Retinal pigment epithelial cell (primary cell): ENCODE measurements at places on chromosomes 6 and 20.

DNA sequence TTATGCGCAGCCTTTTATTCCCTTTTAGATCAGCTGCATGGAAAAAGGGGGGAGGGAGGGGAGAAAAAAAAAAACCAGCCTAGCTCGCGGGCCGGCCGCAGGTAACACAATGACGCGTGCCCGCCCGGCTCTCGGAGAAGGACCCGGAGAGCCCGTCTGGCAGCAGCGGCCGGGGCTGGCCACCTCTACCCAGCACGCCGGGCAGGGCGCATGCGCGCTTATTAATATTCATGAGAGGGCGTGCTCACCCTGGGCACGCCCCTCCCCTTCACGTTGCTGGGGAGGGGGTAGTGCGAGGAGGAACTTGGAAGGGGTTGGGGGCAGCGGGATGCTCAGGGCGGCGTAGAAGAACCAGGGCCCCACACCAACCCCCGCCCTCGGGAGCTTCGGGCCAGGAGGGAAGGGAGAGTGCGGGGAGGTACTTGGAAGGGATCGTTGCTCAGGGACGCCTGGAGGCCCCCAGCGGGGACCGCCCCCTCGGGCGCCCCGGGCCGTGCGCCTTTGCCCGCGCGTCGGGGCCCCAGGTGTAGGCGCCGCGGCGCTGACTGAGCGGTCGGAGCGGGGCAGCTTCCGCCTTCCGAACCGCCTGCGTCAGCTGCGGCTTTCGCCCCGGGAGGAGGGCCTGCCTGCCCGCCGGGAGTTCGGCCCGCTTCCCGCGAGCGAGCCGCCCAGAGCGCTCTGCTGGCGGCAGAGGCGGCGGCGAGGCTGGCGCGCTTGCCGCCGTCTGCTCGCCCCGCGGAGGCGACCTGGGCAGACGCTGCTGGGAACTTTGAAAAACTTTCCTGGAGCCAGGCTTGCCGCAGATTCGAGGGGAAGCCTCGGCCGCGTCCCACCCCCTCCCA is at the start of gene JAG1:
JAG1 (minus strand) TSS at position 158 of the 842 bp plus-strand sequence. CDS start 469 bp downstream, outside the sequence.
- DNase-seq = no peak

DNA sequence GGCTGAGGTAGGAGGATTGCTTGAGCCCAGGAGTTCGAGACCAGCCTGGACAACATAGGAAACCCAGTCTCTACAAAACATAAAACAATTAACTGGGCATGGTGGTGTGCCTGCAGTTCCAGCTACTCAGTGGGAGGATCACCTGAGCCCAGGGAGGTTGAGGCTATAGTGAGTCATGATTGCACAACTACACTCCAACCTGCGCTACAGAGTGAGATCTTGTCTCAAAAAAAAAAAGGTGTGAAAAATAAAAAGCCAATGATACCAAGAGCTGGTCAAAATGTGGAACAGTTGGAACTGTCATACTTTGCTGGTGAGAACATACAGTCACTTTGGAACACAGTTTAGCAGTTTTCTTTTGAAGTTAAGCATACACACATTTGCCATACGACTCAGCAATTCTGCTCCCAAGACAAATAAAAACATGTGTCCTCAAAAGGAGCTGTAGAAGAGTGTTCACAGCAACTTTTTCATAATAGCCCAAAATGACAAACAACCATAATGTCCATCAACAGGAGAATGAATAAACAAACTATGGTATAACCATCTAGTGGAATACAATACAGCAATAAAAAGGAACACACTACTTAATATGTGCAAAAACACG is 21.6 kb upstream of the FKBP5 start:
- DNase-seq = no peak

GRCh38 chr6:99185525-99185924 is 163.9 kb downstream of the FAXC start:
- DNase-seq = no peak

GRCh38 chr20:13274275-13274861 is 53.3 kb downstream of the ISM1 start:
- no peak for DNase-seq

DNA sequence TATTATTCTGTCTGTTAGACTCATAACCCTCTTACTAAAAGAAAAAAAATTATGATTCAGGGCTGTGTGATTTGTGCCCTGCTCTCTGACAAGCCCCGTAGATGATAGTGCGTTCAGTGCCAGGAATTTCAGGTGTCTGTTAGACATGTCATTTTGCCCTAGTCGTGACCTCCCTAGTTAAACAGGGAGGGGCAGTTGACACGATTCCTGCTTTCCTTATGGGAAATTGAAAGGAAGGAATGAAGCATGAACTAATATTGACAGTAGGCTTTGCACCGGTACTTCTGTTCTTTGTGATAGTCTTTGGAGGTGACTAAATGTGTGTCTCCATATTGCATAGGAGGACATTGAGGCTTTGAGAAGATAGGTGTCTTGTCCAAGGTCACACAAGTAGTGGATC is 26.3 kb downstream of the RPRD1B start:
- DNase-seq = no peak

DNA sequence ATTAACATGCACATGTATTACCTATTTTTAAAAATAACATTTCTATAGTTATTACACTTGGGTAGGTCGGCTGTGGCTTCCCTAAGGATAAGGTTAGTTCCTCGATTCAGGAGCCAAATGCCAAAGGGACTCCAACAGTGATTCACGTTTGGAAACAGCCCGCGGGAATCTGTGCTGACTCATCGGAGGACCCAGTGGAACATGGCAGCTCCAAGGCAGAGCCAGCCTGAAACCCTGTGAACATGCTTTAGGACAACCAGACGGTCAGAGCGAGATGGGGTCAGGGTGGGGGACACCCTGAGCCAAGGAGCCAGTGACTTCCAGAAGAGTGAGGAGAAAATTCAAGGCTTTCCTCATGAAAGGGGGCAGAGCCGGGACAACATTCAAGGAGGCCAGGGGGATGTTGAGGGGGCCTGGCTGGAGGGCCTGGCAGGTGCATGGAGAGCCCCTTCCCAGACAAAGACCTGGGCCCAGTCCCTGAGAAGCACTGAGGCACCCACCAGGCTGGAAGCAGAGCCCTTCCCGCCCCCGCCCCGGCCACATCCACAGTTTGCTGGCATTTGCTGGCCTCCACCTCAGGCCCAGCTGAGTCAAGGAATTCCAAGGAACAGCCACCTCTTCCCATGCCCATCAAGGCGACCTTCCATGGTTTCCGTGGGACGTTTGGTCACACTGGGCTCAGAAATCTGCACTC is 133.2 kb downstream of the SNX5 start:
- DNase-seq = no peak

GRCh38 chr20:13930281-13930680 is 60.1 kb downstream of the SEL1L2 start:
- DNase-seq = no peak

DNA sequence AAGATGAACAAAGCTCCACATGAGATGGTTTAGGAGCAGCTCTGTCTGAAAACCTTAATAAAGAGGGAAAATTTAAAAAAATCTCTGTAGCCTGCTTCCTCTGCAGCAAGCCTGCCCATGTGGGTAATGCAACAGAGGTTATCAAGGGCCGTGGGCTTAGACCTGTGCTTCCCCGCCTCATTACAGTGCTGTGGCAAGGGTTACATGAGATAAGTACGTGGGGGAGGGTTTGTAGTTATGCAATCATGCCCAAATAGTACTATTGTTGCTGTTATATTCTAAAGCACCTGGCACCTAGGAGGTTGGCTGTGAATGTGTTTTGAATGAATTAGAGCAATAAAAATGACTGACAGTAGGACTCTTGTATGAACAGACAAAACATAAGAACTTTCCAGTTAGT is 68.3 kb downstream of the PKHD1 start:
- DNase-seq = no peak

DNA sequence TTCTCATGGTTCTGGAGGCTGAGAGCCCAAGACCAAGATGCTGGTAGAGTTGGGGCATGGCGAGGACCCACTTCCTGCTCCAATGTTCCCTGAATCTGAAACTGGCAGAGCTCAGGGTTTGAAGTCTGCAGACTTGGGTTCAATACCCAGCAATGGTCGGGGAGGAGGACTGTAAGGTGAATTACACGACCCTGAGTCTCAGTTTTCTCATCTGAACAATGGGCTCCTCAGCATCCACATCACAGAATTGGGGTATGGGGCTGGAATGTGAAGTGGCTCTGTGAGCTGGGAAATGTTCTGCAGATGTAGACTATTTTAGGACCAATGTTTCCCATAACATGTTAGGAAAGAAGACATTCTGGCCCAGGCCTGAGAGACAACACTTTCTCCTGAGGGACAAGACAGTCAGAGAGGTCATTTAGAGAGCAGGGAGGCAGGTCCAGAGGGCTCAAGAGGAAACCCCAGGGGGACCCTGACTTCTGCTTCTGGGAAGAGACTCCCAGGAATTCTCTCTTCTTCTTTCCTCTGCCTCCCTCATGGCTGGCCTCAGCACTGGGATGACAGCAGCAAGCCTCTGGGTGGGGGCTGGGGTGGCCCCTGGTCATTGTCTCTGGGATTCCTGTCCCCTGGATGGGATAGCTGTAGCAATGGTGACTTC is 141.3 kb upstream of the PMEPA1 start:
- no peak for DNase-seq

DNA sequence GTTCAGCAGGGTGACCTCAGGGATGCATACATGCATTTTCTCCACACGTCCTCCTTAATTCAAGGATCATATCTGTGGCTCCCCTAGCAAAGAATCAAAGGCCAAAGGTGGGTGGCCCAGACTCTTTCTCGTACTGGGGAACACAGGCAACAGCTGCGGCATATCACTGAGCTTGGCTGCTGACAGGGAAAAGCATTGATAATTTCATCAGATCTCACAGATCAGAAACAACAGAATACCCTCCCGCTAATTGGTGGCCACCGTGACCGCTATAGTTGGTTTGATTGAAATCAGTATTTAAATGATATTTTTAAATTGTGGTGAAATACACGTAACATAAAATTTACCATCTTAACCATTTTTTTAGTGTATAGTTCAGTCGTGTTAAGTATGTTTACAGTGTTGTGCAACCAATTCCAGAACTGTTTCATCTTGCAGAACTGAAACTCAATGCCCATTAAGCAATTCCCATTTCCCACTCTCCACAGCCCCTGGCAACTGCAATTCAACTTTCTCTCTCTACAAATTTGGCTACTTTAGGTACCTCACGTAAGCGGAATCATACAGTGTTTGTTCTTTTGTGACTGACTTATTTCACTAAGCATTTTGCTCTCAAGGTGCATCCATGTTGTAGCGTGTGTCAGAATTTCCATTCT is 74.7 kb upstream of the TMEM170B start:
- DNase-seq = no peak

DNA sequence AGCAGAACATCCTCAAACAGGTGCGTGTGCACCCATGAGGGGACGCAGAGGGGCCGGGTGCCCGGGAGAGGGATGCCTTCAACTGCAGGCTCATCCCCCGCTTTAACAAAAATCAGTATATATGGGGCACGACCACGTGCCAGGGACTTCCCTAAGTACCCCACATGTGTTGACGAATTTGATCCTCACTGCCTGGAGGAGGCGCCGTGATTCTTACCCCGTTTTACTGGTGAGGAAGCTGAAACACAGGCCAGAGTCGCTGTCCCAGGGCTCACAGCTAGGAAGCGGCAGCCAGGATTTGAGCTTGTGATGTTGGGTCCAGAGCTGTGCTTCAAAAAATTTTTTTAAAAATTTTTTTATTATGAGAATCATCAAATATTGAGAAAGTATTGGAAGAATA is 44.8 kb downstream of the ITPR3 start:
- no peak for DNase-seq

DNA sequence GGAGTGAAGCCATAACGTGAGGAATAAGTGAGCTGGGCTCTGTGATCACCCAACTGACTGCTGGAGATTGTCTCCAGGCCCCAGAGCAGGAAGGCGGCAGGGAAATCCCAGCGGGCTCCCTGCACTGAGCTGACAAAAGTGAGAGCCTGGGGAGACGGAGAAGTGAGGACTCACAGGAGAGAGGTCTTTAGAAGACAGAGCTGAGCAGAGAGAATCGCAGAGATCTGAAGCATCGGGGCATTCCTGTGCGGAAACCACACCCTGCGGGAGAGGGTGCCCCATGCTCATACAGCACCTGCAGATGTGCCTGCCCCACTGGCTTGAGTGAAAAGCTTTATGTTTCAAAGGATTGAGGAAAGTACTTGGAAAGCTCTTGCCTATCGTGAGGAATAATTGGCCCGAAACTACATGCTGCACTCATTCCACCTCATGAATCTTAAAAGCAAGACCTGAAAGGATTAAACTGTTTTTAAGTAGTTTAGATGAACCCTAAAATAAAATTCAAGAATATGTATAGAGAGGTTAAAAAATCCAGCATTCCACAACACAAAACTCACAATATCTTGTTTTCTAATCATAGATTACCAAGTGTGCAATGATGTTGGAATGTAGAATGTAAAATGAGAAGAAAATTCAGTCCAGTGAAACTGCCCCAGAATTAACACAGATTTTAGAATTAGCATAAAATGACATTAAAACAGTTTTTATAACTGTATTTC is 17.7 kb upstream of the THBS2 start:
- no peak for DNase-seq

GRCh38 chr6:21754891-21755290 is 161.3 kb downstream of the SOX4 start:
- no peak for DNase-seq

DNA sequence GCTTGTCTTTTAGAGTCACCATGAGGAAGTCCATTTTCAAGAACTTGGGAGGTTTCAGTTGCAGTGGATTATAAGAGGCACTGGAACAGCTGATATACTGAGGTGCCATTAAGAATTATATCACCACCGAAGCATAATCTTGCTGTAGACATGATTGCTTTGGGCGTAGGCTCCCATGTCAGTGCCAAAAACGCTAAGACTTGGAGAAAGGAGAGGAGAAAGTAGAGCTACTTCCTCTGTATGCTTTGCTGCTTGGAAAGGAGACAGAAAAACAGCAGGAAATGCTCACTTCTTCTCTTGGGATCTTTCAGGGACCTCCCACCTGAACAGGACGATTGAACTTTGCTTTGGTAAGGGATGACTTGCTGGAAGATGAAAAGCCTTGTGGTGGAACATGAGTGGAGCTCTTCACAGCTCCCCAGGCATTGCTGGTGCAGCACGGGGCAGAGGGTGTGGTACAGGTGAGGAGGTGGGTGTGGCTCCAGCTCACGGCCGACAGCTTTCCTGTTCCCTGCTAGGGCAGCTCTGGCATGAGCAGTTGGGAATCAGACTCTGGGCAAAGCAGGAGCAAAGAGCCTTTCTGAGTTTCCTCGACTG is 190.4 kb upstream of the JAG1 start:
- peak; percentile 86 for DNase-seq

DNA sequence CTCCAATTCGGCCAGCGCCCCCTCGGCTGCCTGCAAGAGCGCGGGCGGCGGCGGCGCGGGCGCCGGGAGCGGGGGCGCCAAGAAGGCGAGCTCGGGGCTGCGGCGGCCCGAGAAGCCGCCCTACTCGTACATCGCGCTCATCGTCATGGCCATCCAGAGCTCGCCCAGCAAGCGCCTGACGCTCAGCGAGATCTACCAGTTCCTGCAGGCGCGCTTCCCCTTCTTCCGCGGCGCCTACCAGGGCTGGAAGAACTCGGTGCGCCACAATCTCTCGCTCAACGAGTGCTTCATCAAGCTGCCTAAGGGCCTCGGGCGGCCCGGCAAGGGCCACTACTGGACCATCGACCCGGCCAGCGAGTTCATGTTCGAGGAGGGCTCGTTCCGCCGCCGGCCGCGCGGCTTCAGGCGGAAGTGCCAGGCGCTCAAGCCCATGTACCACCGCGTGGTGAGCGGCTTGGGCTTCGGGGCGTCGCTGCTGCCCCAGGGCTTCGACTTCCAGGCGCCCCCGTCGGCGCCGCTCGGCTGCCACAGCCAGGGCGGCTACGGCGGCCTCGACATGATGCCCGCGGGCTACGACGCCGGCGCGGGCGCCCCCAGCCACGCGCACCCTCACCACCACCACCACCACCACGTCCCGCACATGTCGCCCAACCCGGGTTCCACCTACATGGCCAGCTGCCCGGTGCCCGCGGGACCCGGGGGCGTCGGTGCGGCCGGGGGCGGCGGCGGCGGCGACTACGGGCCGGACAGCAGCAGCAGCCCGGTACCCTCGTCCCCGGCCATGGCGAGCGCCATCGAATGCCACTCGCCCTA is 963 bp downstream of the FOXF2 start:
- DNase-seq = no peak
